ENCODE measurements at places on chromosomes 16 and 17. TPM values are rescaled to one million over a fixed set of nuclear protein-coding genes. Genes with fewer than 3 reads are reported as not detected.

The HS3ST3A1 gene
- 0.12 TPM for total RNA-seq

The COX6A2 gene
- not detected for total RNA-seq

The CES3 gene
- 0.43 TPM for total RNA-seq

The ELP5 gene
- total RNA-seq: 99.0 TPM

- DNase-seq: no peak
Observed at GRCh38 chr17:50618941-50619340, 15.7 kb upstream of the ABCC3 start.

- peak; percentile 7 for DNase-seq
Observed at GRCh38 chr16:82192665-82193064, 22.6 kb upstream of the MPHOSPH6 start.

DNA sequence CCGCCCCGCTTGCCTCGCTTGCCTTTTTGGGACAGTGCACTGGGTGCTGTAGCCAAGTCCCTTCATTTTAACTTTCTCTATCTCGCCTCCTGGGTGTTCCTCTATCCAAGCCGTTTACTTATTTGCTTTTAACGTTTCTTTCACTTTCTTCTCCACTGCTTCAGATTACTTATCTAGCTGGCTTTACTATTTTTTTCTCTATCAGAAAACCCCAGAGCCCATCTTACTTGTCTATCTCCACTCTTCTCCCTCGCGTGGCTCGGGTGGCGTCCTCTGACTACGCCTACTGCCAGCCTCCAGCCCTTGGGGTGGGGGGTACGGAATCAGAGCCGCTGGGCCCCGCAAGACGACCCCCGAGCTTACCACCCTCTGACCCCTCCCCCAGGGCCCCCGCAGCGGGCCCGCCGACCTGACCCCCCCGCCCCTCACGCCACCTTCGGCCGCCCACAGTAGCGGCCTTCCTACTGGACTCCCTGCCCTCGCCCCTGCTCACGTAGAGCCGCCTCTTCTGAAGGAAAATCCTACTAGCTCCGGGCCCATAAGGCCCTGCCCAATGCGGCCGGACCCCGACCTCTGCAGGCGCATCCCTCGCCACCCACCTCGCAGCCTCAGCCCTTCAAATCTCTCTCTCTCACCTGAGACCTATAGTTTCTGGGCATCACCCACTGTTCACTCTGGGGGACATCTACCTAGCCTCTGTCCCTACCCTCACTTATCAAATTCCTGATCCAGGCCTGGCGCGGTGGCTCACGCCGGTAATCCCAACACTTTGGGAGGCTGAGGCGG lies 1.0 kb upstream of the SLC12A4 start:
- DNase-seq: no peak

GRCh38 chr16:3596101-3596861 lies 15.1 kb downstream of the SLX4 start:
- DNase-seq: no peak

DNA sequence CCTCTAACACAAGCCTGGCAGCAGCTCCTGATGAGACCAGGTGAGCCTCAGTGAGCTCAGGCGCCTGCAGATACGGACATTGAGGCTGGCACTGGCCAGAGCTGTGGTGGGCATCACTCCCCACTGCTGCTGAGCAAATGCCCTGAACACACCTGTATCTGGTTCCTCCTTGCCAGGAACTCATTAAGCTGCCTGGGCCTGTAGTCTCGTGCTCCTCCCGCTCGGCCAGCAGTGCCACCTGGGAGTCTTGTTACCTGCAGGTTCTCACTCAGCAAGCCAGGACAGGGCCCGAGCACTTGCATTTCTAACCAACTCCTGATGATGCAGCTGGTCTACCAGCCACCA lies 13.3 kb downstream of the EIF4A3 start:
- no peak for DNase-seq

DNA sequence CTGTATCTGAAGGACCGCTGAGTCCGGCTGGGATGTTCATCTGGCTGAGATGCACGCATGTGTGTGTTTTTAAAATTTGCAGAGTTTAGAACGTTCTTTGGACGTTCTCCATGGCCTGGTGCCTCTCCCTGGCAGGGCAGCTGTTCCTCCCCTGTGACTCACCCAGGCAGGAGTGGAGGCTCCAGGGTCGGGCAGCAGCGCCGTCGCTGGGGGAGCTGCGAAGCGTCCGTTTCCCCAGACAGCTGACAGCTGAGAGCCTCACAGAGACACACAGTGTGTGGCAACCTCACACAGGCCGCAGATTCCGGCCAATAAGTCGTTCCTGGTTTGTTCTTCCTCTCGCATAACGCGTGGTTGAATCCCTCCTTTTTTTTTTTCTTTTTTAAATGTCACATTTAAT lies 80.6 kb downstream of the OR1D5 start:
- DNase-seq: no peak

GRCh38 chr16:11072420-11073153 lies 128.2 kb downstream of the CLEC16A start:
- DNase-seq: no peak

GRCh38 chr16:73315645-73316044 lies 267.7 kb upstream of the ZFHX3 start:
- DNase-seq: no peak

DNA sequence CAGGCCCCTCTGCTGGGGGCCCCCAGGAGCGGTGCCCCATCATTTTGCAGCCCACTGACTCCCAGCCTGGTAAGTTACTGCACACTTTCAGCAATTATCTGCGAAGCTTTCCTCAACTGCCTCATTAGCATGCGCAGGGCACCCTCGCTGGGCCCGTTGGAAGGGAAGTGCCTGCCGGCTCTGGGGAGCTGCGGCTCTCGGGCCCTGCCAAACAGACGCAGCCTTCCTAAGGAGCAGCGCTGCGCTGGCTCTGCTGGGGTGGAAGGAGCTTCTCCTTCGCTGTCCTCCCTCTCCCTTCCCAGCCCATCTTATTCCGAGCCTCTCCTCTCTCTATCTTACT lies 71.0 kb downstream of the RBBP6 start:
- DNase-seq: peak; percentile 14

All from activated naive CD8-positive, alpha-beta T cell treated with anti-CD3 and anti-CD28 coated beads for 36 hours (primary cell).